T-helper 9 cell (primary cell): ENCODE measurements at places on chromosomes 13 and 19.

- no peak for DNase-seq
Measured at GRCh38 chr13:103517066-103517767, 451.0 kb upstream of the SLC10A2 start.

- DNase-seq, result no peak
Measured at GRCh38 chr19:33612928-33613619, 8.7 kb upstream of the CHST8 start.

DNA sequence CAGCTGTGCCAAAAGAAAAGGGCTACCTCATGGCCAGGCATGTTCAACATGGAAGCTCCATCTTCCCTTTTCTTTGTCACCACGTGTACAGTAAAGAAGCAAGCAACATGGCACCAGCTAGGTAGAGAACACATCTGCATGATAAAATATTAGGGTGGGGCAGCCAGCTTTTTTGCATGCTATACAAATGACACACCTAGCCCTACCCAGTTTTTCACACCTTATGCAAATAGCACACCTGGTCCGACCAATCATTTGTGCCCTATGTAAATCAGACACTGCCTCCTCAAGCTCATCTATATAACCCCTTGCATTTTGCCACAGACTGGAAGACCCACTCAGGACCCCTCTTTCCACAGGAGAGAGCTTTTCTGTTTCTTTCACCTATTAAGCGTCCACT lies 85.5 kb downstream of the STOML3 start:
- DNase-seq, result no peak

GRCh38 chr13:114099918-114100445 lies 32.4 kb downstream of the RASA3 start:
- no peak for DNase-seq

- no peak for DNase-seq
Measured at GRCh38 chr13:97234742-97235141, 12.6 kb downstream of the MBNL2 start.

DNA sequence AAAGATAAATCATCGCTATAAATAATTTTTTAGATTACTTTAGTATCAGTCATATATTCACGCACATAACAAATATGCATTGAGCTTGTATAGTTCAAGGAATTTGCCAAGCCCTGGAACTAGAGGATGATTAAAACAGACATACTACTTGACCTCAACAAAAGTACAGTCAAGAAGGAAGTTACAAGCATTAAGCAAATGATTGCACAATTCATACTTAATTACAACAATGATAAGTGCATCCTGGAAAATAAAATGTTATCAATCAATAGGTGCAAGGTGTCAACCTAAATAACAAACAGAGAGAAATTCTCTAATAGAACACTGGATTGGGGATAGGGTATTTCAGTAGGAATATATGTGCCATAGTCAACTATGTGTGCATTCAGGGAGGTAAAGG lies 491.2 kb downstream of the GPC5 start:
- no peak for DNase-seq

DNA sequence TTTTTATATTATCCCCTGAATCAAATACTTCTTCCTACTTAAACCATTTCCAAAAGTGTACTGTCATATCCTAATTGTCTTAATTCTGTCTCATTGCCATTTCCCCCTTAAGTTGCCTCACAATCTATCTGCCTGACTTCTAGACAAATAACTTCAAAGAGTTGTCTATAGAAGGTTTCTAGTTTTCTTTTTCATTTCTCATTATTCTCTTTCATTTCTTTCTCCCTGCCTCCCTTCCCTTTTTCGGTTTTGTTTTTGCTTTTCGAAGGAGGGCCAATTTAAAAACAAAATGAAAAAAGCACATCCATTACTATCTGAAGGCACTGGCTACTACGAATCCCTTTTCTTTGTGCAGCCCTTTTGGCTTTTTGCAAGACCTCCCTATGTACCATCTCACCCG lies 367.2 kb downstream of the DNAJC15 start:
- no peak for DNase-seq

- DNase-seq, result no peak
Measured at GRCh38 chr19:51789061-51789795, 5.7 kb upstream of the FPR3 start.

DNA sequence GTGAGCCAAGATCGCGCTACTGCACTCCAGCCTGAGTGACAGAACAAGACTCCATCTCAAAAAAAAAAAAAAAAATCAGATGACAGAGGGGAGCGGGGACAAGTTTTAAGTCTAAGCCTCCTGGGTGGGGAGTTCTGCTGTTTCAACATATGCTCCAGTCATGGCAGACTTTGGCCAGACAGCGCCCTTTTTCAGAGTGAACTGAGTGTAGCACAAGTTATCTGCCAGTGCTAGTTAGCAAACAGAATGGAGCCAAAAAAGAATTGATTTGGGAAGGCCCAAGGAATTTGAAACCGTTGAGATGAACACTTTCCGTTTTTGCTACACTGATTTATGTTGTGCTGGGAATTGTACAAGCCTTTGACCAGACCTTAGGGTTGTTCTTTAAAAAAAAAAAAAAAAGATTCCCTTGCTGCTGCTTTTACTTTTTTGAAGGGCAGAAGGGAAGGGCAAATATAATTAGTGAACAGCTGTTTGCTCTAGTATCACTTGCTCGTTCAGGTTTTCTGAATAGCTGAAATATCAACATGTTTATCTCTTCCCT lies 5.7 kb downstream of the ACTN4 start:
- DNase-seq, result no peak
